Brain (organoid and tissue), 16 donors: ENCODE measurements at places on chromosomes 7 and 10. TPM values are rescaled to one million over a fixed set of nuclear protein-coding genes. Genes with fewer than 3 reads are reported as not detected.

The PLA2G12B gene
- not detected for polyA plus RNA-seq

DNA sequence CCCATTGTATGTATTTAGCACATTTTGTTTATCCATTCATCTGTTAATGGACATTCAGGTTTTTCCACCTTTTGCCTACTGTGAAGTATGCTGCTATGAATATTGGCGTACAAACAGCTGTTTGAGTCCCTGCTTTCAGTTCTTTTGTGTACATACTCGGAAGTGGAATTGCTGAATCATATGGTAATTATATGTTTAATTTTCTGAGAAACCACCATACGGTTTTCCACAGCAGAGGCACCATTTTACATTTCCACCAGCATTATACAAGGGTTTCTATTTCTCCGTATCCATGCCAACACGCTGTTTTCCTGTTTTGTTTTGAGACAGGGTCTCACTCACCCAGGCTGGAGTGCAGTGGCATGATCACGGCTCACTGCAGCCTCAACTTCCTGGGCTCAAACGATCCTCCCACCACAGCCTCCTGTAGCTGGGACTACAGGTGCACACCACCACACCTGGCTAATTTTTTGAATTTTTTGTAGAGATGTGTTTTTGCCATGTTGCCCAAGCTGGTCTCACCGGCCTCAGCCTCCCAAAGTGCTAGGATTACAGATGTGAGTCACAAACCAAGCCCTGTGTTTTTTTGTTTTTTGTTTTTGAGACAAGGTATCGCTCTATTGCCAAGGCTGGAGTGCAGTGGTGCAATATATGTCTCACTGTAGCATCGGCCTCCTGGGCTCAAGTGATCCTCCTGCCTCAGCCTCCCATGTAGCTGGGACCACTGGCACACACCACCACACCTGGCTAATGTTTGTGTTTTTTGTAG, 22.1 kb upstream of the FBXW4 start:
- DNase-seq, result no peak

DNA sequence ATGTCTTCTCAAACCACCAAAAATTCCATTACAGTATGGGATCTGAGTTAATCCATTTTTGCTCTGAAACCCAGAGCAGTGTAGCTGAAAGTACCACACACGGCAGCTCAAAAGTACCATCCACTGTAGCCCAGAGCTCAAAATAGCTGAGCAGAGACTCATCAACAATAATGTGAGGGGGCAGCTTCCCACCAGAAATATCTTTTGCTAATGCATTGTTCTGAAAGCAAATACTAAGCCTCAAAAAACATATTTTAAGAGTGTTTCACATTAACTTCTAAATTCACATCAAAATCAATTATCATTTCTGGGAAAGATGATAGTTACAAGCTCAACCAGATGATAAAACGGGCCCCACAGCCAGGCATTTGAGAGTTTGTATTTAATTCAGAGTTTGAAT, 73.7 kb downstream of the ABLIM1 start:
- DNase-seq, result no peak

The RNF133 gene
- not detected for polyA plus RNA-seq

The RBM48 gene
- 7.8 TPM for polyA plus RNA-seq

GRCh38 chr10:77909749-77910375, 16.7 kb downstream of the DLG5 start:
- no peak for DNase-seq

- DNase-seq, result no peak
These were observed 119.1 kb upstream of the WDR11 start for GRCh38 chr10:120732067-120732466.

DNA sequence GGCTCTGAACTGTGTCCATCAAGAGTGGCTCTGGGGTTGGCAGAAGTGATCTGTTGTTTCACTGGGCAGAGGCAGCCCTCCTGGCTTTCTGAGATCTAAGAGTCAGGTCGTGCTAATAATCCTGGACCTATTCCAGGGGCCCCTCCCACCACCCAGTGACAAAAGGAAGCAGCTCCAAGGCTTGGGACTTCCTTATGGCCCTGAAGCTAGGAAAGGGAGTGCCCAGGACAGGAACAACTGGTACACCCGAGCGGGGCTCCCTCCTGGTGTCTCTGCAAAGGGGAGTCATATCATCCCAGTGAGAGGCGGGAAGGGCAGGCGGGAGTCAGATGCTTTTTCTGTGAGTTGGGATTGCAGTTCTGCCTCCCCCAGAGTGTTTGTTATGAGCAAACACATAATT, 32.3 kb downstream of the RPS24 start:
- DNase-seq, result no peak

- no peak for DNase-seq
These were observed 109.0 kb downstream of the SDHAF3 start for GRCh38 chr7:97226541-97226940.

- DNase-seq, result no peak
These were observed 65.0 kb upstream of the RAB18 start for GRCh38 chr10:27439101-27439500.

DNA sequence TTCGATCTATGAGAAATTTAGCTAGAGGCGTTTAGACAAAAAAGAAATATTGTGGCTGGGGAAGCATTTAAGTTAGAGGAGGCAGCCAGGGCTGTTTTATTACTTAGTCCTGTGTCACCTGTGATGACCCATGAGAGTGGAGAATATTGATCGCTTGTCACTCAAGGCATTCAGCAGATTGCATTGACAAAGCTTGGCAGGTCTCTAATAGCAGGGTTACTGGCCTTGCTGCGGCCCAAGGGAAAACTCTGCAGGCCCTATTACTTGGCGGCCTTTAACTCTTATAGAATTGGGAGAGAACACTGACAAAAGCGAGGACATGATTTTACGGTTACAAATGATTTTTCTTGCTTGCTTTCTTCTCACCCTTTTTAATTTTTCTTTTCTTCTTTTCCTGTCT, 473.5 kb downstream of the AUTS2 start:
- no peak for DNase-seq

DNA sequence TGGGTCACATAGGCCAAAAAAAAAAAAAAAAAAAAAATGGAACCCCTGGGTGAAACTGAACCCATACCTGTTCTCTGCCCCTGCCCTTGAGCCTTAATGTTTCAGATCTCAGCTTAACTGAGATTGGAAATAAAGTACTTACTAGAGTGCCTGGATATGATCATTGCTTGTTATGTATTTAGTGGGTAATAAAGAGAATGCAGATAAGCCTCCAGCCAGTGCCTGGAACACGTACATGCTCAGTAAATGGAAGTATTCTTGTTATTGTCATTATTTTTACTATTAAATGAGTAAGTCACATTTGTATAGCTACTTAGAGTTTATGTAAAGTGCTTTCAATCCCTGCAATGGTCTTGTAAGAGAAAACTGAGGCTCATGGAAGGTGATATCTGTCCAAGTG, 14.7 kb downstream of the SLC16A12 start:
- DNase-seq, result no peak

DNA sequence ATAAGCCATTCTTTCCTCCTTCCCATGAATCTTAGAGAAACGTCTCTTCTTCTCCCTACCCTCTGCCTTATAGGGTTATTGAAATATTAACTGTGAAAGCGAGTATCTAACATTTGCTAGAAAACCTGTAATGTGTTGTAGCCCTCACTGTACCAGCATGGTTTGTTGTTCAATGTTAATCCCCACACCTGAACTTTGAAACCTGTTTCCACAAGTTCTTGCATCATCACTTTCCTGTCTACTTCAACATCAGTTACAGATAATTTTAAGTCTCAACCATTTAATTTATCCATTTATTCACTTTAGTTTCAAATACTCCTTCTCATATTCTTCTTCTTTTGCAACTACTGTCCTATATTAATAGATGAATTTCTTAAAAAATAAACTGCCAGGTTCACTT, 148.2 kb downstream of the ETV1 start:
- DNase-seq, result no peak

The MALRD1 gene
- 0.24 TPM for polyA plus RNA-seq

The GPR22 gene
- 0.97 TPM for polyA plus RNA-seq

DNA sequence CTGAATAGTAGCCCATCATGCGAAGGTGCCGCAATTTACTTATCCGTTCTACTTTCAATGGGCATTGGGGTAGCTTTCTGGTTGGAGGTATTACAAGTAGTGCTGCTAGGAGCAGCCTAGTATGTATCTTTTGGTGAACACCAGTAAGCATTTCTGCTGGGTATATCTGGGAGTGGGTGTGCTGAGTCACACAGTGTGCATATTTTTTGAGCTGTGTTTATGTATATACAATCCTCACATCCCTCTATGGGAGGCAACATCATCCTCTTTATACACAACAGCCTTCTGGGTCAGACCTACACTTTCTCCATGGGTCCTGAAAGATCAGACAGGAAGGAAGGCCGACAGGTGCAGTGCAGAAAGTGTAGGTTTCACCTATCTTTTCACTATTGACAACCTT, 36.3 kb downstream of the PYROXD2 start:
- DNase-seq, result no peak

GRCh38 chr10:17645621-17646345, 1.8 kb downstream of the STAM start:
- DNase-seq, result no peak

- no peak for DNase-seq
These were observed 287.8 kb upstream of the MKLN1 start for GRCh38 chr7:131039836-131040235.

DNA sequence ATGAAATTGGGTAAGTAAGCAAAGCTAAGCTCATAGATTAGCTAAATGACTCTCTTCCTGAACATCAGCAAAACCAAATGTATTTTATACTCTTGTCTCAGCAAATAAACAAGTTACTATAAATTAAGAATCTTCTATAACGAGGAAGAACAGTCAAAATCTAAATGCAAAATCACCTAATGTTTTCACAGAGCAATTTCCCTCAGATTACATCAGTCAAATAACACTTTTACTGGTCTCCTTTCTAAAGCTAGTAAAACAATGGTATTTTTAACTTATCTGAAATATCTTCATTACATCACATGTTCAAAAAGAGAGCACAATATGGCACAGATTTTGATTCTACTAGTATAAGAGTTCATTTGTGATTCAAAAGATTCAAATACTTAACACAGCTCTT, 16.5 kb upstream of the GPR22 start:
- no peak for DNase-seq

The MRLN gene
- not detected for polyA plus RNA-seq

GRCh38 chr10:11157292-11158076, 139.8 kb downstream of the CELF2 start:
- no peak for DNase-seq

DNA sequence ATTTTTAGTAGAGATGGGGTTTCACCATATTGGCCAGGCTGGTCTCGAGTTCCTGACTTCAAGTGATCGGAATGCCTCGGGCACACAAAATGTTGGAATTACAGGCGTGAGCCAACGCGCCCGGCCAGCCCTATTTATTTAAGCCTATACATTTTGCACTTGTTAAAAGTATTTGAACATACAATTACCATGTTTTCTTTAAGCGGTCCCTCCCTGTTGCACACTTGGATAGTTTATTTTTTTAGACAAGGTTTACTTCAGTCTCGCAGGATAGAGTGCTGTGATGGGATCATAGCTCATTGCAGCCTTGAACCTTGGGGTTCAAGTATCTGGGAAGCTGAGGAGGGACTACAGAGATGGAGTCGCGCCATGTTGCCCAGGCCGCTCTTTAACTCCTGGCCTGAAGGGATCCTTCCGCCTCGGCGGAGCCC, 35.7 kb upstream of the SRRM3 start:
- DNase-seq, result no peak

DNA sequence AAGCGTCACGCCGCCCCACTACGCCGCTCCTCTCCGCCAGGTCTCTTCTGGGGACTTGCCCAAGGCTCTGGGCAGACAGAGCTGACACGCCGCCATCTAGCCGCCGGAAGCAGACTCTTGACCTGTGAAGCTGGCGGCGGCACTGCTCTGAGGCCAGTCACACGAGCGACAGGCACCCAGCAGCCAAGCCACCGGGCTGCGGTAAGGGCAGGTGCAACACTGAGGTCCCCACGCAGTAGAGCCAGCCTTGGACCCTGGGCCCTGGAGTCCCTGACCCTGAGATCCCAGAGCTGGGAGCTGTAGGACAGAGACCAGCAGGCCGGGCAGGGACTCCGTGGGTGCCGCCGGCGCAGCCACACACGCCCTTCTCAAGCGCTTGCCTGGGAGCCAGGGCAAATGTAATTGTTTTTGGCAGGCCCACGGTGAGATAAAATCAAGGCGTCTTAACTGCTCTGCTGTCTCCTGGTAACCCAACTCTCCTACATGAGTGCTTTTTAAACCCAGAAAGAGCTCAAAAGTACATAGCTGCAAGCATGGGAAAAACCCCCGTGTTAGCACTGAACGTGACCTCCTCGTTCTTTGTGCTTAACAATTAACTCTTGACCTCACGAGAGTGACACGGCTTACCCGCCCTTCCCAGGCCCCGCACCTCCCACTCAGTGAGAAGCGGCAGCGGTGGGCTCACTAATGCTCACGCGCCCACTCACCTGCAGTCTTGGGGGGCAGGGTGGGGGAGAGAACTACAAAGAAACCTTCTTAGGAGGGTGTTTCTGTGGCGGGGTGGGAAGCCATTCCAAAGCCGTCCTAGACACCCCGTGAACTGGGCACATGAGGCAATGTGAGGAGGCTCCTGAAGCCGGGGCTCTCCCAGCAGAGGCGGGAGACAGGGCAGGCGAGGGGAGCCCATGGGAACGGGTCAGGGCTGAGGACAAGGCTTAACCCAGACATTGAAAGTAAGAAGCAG, 8.5 kb downstream of the GPER1 start:
- DNase-seq, result no peak

GRCh38 chr7:80131675-80132435, 2.8 kb upstream of the GNAI1 start:
- no peak for DNase-seq

- no peak for DNase-seq
These were observed 671.7 kb downstream of the GATA3 start for GRCh38 chr10:8726084-8726778.

DNA sequence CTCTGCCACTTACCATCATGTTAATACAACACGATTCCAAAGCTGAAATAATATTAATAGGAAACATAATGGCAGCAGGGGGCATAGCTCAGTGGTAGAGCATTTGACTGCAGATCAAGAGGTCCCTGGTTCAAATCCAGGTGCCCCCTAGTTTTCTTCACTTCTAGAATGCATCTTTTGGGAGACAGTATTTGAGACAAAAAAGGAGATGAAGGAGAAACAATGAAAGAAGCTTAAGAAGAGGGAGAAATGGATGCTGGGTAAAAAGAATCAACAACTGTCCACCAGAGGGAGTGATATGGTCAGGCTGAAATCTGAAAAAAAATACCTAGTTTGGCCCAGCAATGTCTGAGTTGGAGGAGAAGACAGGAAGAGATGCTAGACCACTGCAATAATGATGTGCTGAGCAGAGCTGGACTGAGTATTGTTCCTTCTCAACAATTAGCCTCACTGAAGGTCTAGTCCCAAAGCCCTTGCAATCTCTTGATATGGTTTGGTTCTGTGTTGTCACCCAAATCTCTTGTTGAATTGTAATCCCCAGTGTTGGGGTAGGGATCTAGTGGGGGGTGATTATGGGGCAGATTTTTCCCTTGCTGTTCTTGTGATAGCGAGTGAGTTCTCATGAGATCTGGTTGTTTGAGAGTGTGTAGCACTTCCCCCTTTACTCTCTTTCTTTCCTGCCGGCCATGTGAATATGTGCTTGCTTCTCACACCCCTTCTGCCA, 48.3 kb downstream of the ZNF783 start:
- DNase-seq, result peak; percentile 9
